ENCODE measurements at places on chromosomes 7 and 10.

DNA sequence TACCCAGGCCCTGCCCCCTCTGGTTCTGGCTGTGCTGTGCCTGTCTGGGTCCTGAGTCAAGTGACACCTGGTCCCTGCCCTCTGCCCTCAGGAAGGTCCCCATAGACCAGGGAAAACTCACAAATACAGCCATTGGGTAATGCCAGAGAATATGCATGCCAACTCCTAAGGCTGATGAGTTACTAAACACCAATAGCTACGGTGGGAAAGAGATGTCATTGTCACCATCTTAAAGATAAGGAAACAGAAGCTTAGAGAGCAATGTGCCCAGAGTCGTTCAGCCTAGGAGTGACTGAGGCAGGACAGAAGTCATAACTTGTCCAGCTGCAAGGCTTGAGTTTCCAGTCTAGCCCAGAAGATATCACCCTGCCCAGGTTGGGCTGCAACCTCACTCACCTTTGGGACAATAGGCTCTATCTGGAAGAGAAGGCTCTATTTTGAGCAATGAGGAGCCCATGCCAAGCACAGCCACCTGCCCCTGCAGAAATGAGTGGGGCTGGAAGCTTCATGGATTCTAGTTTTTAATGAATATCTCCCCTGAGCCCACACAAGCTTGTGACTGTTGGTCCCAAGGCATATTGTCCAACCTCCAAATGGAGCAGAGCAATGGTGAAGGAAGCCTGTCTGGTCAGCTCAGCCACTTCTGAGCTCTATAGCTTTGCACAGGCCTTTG, 42.6 kb downstream of the ZNF273 start:
- no peak for DNase-seq

GRCh38 chr7:16028103-16028502, 341.6 kb upstream of the MEOX2 start:
- peak; percentile 76 for DNase-seq

GRCh38 chr7:157896774-157897555, 560.2 kb downstream of the DNAJB6 start:
- DNase-seq: no peak

- no peak for DNase-seq
These were observed 42.3 kb downstream of the SVOPL start for GRCh38 chr7:138658889-138659288.

DNA sequence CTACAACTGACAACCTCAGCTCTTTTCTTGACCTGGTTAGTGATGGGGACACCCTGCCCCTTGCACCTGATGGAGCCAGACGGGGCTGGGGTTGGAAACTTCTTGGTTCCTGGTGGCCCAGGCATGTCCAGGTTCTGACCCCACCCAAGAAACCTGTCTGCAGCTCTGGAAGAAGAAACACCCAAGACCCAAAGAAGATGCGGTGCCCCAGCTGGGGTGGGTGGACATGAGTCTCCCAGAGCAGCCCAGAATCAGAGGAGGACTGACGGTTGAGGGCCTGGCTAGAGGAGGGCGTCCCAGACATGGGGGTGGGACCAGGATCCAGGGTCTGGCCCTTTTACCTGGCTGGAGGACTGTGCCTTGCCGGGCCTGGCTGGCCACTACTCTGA, 202.4 kb downstream of the GLRX3 start:
- no peak for DNase-seq

DNA sequence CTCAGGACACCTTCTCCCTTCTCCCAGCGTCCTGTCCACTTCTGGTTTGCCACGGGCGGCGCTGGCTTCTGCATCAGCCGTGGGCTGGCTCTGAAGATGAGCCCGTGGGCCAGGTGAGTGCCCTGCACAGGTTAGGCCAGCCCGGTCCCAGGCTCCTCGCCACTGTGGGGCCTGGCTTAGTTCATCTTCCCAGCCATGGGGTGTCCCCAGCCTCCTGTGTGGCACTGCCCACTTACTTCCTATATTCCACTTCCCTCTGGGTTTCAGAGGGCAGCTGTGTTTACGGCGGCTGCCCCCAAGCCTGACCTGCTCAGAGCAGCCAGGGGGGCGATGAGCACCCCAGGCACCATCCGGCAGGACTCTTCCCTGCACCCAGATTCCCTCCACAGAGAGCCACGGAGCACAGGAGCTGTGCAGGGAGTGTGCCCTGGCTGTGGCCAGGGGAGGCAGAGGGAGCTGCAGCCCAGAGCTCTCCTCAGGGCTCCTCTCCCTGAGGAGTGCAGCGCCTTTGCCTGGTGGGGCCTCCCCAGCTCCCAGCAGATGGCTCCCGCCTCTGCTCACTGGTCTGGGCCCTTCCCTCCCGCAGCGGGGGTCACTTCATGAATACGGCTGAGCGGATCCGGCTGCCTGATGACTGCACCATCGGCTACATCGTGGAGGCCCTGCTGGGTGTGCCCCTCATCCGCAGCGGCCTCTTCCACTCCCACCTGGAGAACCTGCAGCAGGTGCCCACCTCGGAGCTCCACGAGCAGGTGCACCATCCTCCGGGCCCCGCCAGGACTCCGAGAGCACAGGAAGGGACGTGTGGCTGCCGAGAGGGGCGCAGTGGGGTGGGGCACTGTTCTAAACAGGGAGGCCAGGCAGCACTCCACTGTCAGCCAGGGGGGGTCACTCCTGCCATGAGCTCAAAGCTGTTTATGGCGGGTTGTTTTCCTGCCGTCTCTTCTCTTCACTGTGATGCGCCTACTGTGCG, 6.4 kb downstream of the LFNG start:
- no peak for DNase-seq

DNA sequence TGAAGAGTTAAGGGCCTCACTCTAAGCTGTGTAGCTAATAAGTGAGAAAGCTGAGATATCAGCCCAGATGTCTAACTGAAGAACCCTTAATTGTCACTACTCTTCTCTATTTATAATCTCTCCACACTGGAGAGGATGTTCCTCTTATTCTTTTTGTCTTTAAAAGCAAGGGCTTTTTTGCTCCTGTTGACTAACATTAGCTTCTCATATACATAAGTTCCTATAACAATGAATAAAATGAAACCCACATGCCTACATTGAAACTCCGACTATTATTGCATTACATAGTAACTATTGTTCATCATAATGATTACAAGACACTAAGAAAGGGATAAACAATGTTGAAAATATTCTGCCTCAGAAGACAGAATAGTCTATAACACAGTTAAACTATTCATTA, 67.1 kb downstream of the GNAT3 start:
- DNase-seq: no peak

- no peak for DNase-seq
These were observed 16.4 kb downstream of the STAMBPL1 start for GRCh38 chr10:88896372-88896993.

- no peak for DNase-seq
These were observed 71.4 kb downstream of the ITGB8 start for GRCh38 chr7:20401861-20402746.

DNA sequence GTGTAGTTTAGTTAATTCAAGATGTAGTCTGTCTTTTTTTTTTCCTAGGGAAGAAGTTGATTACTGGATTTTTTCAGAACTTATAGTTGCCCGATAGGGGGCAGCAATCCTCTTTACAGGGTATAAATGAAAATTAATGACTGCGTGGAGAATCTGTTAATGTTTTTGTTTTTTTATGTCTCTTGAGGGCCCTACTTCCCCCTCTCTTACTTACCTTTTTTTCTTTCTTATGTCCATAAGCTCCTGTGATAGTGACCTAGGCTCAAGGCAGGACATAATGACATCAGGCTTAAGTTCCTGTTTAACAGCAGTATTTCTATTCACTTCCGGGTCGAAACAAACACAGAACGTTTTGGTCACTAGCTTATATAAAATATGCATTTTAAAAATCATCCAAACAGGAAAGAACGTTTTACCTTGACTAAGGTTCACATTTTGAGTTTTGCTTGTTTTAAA, 18.8 kb downstream of the CDC123 start:
- peak; percentile 19 for DNase-seq

- DNase-seq: no peak
These were observed 106.3 kb downstream of the TMEM26 start for GRCh38 chr10:61346796-61347413.

Measured in skeletal muscle cell (primary cell).